ENCODE measurements at places on chromosomes 5 and 9. TPM values are rescaled to one million over a fixed set of nuclear protein-coding genes. Genes with fewer than 3 reads are reported as not detected.
A peak's percentile ranks its signal among the peaks of the same experiment; 100 is the strongest.

GRCh38 chr5:146467760-146468159, 20.6 kb downstream of the TCERG1 start:
- H3K4me1 ChIP-seq, result no peaks in the 10 kb centered on the region
- no peaks in the 10 kb centered on the region for H3K36me3 ChIP-seq
- no peaks in the 10 kb centered on the region for H3K27me3 ChIP-seq
- H3K27ac ChIP-seq, result no peak overlapping the region
- no peak for DNase-seq
- H3K4me3 ChIP-seq, result no peak overlapping the region

DNA sequence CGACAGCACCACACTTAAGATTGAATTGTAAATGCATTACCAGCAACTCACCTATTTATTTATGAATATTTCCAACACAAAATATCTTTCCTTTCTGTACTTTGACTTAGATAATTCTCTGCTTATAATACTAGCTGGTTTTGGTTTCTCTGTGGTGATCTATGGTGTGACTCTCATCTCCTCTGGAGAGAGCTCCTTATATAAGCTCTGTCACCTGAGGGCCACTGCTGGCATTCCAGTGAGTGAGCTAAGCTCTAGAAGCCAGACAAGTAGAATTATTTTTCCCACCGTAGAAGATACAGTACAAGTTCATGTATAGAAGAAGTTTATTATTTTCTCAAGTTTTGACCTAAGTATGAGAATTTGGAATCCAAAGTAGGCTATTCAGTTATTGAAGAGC, 111.5 kb downstream of the CDC42SE2 start:
- H3K27ac ChIP-seq, result no peak overlapping the region
- no peaks in the 10 kb centered on the region for H3K36me3 ChIP-seq
- peaks cover 29% of the 10 kb centered on the region for H3K4me1 ChIP-seq
- H3K4me3 ChIP-seq, result no peak overlapping the region
- no peak for DNase-seq

VCAN gene
- total RNA-seq, result 34.1 TPM

TLN1 gene
- total RNA-seq, result 147 TPM

C9orf50 gene
- not detected for total RNA-seq

DNA sequence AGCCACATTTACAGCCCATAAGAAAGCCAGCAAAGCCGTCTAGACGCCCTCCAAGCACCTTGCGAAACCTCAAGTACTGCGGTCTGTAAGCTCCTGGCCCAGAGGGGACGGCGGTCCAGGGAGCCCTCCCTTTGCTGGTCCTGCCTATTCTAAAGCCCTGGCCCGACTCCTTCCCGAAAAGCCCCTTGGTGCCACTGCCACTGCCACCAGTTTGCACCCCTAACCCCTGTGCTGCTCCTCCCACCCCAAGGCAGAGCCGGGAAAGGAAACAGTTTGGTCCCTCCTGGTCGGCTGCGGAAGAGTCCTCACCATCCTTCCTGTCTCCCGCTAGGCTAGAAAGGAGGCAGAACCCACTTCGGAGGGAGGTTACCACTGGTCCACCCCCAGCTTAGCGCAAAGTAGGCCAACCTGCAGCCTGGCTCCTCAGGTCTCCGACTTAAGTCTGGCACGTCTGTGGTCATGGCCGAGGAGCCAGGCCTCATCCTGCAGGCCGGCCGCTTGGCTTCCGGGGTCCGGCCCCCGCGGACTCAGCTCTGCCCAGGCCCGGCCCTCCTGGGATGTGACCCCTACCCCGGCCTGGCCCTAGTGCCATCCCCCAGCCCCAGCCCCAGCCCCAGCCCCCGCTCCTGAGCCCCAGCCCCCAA, 916 bp downstream of the TOR1A start:
- H3K36me3 ChIP-seq, result no peaks in the 10 kb centered on the region
- H3K4me1 ChIP-seq, result no peaks in the 10 kb centered on the region
- H3K4me3 ChIP-seq, result peak overlapping the region; percentile 100

ZFP2 gene
- total RNA-seq, result 0.35 TPM

ANXA6 gene
- 43.0 TPM for total RNA-seq

IL7R gene
- not detected for total RNA-seq

C5orf34 gene
- total RNA-seq, result 7.0 TPM

GRCh38 chr9:136486823-136487620, 4.2 kb upstream of the SEC16A start:
- no peak for DNase-seq
- H3K36me3 ChIP-seq, result no peaks in the 10 kb centered on the region
- H3K4me1 ChIP-seq, result peaks cover 8% of the 10 kb centered on the region
- no peaks in the 10 kb centered on the region for H3K27me3 ChIP-seq
- H3K27ac ChIP-seq, result no peak overlapping the region
- no peak overlapping the region for H3K4me3 ChIP-seq

GRCh38 chr5:30572279-30572678, 621.2 kb upstream of the CDH6 start:
- no peak overlapping the region for H3K27ac ChIP-seq
- no peak for DNase-seq
- no peak overlapping the region for H3K4me3 ChIP-seq
- no peaks in the 10 kb centered on the region for H3K27me3 ChIP-seq
- no peaks in the 10 kb centered on the region for H3K36me3 ChIP-seq

DNA sequence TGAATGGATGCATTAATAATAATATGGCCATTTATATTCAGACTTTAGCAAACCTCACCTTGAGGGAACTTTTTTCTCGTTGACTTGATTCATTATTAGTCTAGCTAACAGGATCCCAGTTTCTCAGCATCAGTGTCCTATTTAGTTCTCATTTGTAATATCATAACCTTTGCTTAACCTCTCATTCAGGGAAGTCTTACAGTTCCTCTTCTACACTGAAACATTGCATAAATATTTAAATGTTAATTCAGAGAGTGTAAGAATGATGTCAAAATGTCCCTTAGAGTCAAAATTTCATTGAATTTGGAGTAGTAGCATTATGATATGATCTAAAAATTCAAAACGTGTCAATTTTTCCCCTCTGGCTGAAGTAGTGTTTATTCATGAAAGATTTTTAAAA, 650.1 kb downstream of the EFNA5 start:
- H3K27ac ChIP-seq, result no peak overlapping the region
- H3K4me1 ChIP-seq, result no peaks in the 10 kb centered on the region
- H3K27me3 ChIP-seq, result no peaks in the 10 kb centered on the region
- no peak overlapping the region for H3K4me3 ChIP-seq

CDO1 gene
- total RNA-seq, result not detected

- H3K36me3 ChIP-seq, result no peaks in the 10 kb centered on the region
- no peak overlapping the region for H3K4me3 ChIP-seq
- H3K4me1 ChIP-seq, result no peaks in the 10 kb centered on the region
- DNase-seq, result no peak
- H3K27ac ChIP-seq, result no peak overlapping the region
These were observed 70.0 kb downstream of the NLN start for GRCh38 chr5:65791712-65792673.

RLN2 gene
- total RNA-seq, result 1.9 TPM

DNA sequence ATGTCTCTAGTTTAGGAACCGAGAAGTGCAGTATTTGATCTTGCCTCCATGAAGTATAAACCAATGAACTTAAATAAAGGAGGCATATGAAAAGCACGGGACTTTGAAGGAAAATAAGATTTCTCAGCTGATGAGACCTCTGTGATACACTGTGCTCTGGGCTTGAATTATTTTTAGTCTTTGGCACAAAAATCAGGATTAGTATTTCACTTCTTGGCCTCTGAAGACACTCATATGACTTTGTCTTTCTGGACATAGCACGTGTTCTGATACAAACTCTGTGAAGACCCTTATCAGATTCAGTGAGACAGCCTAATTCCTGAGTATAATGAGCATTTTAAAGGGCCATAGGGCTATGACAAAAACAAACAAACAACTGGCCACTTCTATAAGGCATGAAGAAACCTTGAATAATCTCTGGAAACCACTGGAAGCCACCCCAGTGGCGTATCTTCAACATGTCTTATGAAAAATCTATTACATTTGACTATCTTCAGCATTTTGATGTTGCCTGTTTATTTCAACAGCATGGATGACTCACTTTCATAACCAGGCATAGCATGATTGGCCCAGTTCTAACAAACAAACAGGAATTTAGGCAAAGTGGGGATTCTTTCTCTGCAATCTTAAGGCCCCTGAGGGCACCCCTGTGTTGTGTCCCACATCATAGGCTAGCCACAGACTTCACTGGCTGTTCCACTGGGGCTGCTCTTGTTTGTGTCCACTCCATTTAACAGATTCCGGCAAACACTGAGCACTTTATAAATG, 90.3 kb upstream of the ZNF462 start:
- no peak overlapping the region for H3K4me3 ChIP-seq
- no peak for DNase-seq
- H3K27ac ChIP-seq, result no peak overlapping the region
- H3K36me3 ChIP-seq, result no peaks in the 10 kb centered on the region

GPR150 gene
- total RNA-seq, result 0.21 TPM

BNC2 gene
- total RNA-seq, result 0.12 TPM

DNA sequence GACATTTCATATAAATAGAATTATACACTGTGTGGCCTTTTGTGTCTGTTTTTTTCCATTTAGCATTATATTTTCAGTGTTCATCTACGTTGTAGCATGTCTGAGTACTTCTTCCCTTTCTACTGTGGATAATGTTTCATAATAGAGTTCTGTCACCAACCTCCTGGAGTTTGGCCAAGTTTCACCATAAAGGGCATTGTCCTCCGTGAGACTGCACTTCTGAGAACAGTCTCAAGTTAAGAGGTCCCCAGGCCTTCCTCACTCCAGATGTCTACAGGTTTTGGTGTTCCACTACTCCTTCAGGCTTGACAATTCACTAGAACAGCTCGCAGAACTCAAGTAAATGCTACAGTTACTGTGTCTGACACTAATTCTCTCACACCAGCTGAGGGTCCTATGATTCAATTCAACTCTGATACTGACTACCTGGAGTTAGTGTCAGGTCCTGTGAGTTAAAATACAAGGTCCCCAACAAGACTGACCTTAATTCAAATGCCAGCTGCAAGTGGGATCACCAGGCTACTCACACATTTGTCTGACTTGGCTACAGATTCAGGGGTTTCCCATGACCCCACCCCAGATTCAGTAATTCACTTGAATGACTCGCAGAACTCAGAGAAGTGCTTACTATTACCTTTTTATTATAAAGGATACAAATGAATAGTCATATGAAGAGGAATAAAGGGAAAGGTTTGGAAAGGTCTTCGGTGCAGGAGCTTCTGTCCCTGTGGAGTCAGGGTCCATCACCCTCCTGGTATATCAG, 31.1 kb downstream of the SLC35A4 start:
- H3K27me3 ChIP-seq, result no peaks in the 10 kb centered on the region
- no peak overlapping the region for H3K4me3 ChIP-seq
- H3K27ac ChIP-seq, result no peak overlapping the region
- H3K36me3 ChIP-seq, result no peaks in the 10 kb centered on the region

SHISAL2B gene
- total RNA-seq, result not detected

- no peak overlapping the region for H3K27ac ChIP-seq
- peak; percentile 82 for DNase-seq
- peaks cover 64% of the 10 kb centered on the region for H3K4me1 ChIP-seq
- no peaks in the 10 kb centered on the region for H3K27me3 ChIP-seq
- H3K36me3 ChIP-seq, result no peaks in the 10 kb centered on the region
These were observed 114.9 kb upstream of the TRIM32 start for GRCh38 chr9:116572095-116572748.

COL15A1 gene
- not detected for total RNA-seq

- H3K27me3 ChIP-seq, result no peaks in the 10 kb centered on the region
- no peak overlapping the region for H3K4me3 ChIP-seq
- H3K36me3 ChIP-seq, result no peaks in the 10 kb centered on the region
- DNase-seq, result no peak
These were observed 76.0 kb downstream of the ARL15 start for GRCh38 chr5:54234304-54234933.

GCNT4 gene
- 3.0 TPM for total RNA-seq

GRCh38 chr5:34563931-34564709, 92.0 kb upstream of the RAI14 start:
- no peaks in the 10 kb centered on the region for H3K36me3 ChIP-seq
- peaks cover 10% of the 10 kb centered on the region for H3K4me1 ChIP-seq
- H3K27ac ChIP-seq, result no peak overlapping the region
- H3K27me3 ChIP-seq, result no peaks in the 10 kb centered on the region

GRCh38 chr5:154221371-154221896, 30.9 kb downstream of the GALNT10 start:
- no peak for DNase-seq
- no peak overlapping the region for H3K4me3 ChIP-seq
- H3K36me3 ChIP-seq, result no peaks in the 10 kb centered on the region
- H3K27me3 ChIP-seq, result no peaks in the 10 kb centered on the region

TSLP gene
- total RNA-seq, result not detected

C1QTNF2 gene
- total RNA-seq, result not detected

NUP214 gene
- total RNA-seq, result 52.3 TPM

PCDHGB6 gene
- total RNA-seq, result 2.5 TPM

DNA sequence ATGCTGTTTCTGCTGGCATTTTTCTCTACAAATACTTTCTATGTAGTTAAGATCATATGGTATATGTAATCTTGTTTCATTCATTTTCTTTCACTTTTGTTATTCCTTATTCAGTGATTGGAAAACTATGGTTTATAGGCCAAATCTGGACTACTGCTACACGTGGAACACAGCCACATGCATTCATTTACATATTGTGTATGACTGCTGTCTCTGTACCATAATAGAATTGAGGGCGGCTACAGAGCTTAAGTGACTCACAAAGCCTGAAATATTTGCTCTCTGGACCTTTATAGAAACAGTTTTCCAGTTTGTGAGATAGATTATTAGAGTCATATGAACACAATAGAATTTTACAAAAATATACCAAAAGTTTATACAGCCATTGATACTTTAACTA, 133.6 kb upstream of the CDKN2B start:
- H3K4me1 ChIP-seq, result peaks cover 5% of the 10 kb centered on the region
- H3K36me3 ChIP-seq, result no peaks in the 10 kb centered on the region
- no peaks in the 10 kb centered on the region for H3K27me3 ChIP-seq
- no peak overlapping the region for H3K4me3 ChIP-seq
- no peak for DNase-seq

- H3K27ac ChIP-seq, result no peak overlapping the region
- H3K27me3 ChIP-seq, result no peaks in the 10 kb centered on the region
- no peak for DNase-seq
- H3K4me3 ChIP-seq, result no peak overlapping the region
These were observed 80.0 kb upstream of the GRHPR start for GRCh38 chr9:37342493-37342892.

GRCh38 chr9:110021891-110022290, 186.1 kb downstream of the C9orf152 start:
- H3K36me3 ChIP-seq, result no peaks in the 10 kb centered on the region
- DNase-seq, result no peak
- no peak overlapping the region for H3K27ac ChIP-seq
